ENCODE measurements at places on chromosomes 7 and 10.

DNA sequence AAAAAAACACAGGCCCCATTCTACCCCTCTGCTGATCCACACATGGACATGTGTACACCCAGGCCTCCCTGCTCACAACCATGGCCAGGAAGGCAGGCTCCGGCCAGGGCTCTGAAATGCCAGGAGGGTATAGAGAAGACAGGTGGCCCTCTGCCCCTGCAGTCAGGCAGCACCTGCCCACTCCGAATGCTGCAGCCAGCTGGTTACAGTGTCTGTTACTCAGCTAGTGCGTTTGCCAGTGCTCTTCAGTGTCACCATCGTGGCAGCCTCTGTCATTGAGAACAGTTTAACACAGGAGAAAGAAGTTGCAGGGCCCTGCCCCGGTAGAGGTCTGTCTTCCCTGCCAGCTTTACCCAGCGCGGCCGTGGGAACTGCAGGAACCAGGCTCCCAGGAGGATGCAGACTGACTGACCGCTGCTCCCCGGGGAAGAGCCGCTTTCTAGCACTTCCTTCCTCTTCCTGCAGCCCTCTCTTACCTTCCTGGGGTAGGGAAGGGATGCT is 128.8 kb upstream of the FAM20C start:
- DNase-seq = no peak

- DNase-seq = no peak
Observed at GRCh38 chr10:100968062-100968736, 1.1 kb upstream of the SEMA4G start.

- DNase-seq = no peak
Observed at GRCh38 chr10:102480396-102480795, 22.1 kb downstream of the ACTR1A start.

DNA sequence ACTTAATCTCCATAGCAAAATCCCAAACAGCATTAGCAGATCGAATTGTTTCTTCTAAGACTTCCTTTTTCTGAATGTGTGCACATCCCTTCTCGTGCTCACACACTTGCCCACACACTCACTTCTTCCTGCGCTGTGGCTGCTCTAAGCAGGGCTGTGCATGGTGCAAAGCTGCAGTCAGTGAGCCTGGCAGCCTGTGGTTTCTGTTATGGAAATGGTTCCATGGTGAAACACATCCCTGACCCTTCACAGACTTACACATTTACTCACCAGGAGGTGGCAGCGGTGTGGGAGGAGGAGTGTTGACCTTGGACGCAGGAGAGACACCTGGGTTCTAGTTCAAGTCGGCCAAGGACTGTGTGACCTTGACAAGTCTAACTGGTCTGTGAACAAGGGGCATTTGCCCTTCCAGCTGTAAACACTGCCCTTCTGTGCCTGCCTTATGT is 24.9 kb downstream of the MTURN start:
- DNase-seq = no peak

DNA sequence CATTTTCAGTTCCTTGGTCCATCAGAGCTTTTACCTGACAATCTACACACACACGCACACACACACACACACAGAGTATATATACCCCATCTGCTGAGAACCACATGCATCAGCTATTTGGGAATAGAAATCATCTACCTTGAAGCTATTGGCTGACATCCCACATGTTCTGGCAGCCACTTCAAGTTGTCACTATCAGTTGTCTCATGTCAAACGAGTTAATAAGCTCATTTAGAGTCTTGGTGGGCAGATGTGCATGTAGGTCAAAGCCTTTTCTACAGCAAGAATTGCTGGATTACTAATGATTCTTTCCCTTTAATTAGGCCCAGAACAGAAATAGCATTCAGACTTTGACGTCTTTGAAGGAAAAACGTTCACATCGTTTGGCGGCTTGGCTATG is 36.8 kb downstream of the COL28A1 start:
- no peak for DNase-seq

GRCh38 chr7:47266799-47267198 is 315.1 kb downstream of the TNS3 start:
- DNase-seq = no peak

DNA sequence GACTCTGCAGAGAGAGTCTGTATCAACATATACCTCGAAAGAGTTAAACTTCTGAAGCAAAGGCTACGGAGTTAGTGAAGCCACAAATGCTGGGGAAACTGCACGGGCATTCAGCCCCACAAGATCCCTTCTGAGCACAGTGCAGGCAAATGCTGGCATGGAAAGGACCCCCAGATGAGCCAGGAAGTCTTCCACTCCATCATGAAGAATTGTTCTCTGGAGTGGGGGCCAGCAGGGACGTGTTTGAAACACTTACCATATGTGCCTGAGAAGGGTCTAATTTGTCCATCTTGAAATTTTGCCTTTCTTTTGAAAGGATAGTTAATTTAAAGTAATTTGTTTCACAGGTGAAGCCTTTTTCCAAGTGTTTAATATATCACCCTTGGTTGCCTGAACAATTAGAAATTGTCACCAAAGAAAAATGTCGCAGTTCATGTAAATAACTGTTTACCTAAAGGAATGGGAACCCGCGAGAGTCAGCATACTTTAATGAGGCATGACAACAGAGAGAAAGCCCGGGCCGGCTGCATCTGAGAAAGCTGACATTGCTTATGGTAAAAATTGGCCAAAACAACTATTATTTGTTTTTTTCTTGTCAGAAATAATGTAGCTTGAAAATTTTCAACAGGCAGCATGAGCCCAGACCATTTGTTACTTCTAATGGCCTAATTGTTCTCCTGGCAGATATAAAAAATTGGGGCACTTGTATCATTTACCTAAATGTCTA is 287.6 kb upstream of the MGMT start:
- no peak for DNase-seq

DNA sequence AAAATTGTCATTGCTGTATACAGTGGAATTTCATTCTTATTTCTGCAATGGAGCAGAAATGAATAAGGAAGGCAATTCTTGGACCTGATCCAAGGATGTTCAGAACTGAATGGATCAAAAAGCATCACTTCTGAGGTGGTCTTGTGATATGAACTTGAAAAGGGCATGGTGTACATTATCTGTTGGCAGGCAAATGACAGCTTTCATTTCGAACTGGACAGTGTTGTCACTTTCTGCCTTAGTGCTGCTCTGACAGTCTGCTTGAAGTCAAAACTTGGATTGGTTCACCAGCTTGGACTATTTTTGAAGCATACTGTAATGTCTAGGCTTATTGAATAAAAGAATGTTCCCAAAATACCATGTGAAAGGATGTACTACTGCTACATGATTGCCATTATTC is 52.0 kb downstream of the VCL start:
- no peak for DNase-seq

DNA sequence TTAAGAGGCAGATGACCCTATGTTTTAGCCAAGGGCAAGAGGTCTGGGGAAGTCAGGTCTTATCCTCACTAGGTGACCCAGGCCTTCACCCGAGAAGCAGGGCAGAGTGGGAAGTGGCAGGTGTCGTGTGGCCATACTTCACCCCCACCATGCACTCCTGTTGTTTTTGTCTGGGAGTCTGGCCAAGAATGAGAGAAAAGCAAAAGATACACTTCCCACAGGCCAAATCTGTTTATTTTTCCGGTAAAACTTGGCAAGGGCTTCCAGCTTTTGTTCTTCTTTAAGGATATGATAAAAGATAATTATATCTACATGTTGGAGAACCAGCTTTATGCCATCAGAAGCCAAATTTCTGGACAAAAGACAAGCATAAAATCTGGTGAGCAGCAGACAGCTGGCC is 137.4 kb upstream of the CDC14C start:
- no peak for DNase-seq

All from activated CD4-positive, alpha-beta T cell treated with anti-CD3 and anti-CD28 coated beads, Interleukin-2, amount 50 U/mL, for 4 hours (primary cell).